Fibroblast of skin of back (primary cell): ENCODE measurements at places on chromosomes 13 and 19.

DNA sequence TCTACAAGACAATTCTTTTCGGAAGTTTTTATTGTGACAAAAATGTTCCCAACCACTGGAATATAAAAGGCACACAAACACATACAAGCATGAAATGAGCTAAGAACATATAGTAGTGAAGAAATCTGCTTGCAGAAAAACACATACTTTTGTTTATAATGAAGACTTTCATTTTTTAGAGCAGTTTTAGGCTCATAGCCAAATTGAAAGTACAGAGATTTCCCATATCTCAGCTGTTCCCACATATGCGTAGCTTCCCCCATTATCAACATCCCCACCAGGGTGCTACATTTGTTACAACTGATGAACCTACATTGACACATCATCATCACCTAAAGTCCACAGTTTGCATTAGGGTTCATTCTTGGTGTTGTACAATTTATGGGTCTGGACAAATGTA, 249.4 kb downstream of the KCTD12 start:
- no peak for DNase-seq

DNA sequence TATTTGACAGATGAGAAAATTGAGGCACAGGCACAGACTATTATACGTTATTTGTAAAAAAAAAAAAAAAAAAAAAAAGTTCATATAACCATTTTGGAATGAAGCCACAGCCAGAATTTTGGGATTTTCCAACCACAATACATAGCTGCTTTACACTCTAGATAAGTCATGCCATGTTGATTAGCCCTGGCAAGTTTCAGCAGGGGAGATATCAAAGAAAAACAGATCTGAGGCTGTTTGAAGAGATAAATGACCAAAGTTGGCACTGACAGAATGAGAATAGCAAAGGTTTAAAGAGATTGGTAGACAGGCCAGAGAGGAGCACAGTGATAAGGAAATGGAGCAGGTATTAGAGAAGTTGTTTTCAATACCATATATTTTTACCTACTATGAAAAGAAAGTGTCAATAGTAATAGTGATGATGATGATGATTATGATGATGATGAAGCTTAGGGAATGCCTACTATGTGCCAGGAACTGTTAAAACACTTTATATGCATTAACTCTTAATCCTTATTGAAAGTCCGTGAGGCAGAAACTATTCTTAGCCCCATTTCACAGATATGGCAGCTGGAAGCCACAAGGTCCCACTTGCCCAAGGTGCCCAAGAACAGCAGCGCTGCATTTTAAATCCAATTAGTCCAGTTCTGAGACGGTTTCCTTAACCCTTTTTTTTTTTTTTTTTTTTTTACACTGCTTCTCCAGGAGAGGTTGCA, 105.5 kb downstream of the MBNL2 start:
- DNase-seq = peak; percentile 20

DNA sequence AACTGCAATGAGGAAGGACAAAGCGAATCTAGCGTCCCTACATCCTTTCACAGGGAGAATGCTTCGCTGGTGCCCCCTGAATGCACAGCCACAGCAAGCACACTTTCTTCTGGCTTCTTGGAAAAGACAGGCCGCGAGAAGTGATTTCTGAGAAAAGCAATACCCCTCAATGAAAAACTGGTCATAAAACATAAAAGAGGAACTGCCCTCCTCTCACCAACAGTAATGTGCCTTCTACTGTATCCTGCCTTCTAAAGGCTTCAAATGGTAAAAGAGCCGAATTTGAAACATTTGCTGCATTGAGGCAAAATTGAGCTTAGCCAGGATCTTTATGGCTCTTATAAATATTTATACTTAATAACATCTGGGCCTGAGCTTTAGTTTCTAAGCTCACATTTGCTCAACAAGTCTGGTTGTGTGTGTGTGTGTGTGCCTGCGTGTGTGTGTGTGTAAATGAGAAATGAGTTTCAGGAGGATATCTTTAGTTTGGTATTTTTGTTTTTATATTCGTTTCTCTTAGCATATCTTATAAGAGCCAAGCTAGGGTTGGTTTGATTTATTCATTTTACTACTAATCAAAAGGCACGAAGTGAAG, 246.1 kb upstream of the MAB21L1 start:
- DNase-seq = no peak

DNA sequence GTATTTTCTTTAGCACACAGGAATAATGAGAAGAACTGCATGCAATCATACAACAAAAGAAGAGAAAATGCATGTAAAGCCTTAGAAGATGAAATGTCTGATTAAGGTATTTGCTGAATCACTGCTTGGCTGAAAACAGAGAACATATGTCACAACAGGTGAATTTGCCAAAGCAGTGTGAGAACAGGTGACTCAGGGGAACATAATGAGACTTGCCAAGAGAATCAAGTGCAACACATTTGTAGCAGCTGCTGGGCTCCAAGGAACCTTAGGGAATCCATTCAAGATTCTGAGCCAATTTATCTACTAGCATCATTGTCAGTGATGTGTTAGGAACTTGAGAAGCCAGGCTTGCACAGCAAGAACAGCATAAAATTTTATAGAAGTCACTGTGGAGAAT, 273.1 kb downstream of the PCDH20 start:
- DNase-seq = no peak

GRCh38 chr19:5001615-5002014, 32.7 kb downstream of the KDM4B start:
- peak; percentile 76 for DNase-seq

GRCh38 chr13:39365879-39366278, 237.1 kb downstream of the LHFPL6 start:
- no peak for DNase-seq

GRCh38 chr13:114097212-114097892, 35.1 kb downstream of the RASA3 start:
- no peak for DNase-seq

- peak; percentile 79 for DNase-seq
Measured at GRCh38 chr13:36193151-36193855, 21.1 kb downstream of the SOHLH2 start.

GRCh38 chr19:40642757-40643305, 41.7 kb downstream of the LTBP4 start:
- no peak for DNase-seq

DNA sequence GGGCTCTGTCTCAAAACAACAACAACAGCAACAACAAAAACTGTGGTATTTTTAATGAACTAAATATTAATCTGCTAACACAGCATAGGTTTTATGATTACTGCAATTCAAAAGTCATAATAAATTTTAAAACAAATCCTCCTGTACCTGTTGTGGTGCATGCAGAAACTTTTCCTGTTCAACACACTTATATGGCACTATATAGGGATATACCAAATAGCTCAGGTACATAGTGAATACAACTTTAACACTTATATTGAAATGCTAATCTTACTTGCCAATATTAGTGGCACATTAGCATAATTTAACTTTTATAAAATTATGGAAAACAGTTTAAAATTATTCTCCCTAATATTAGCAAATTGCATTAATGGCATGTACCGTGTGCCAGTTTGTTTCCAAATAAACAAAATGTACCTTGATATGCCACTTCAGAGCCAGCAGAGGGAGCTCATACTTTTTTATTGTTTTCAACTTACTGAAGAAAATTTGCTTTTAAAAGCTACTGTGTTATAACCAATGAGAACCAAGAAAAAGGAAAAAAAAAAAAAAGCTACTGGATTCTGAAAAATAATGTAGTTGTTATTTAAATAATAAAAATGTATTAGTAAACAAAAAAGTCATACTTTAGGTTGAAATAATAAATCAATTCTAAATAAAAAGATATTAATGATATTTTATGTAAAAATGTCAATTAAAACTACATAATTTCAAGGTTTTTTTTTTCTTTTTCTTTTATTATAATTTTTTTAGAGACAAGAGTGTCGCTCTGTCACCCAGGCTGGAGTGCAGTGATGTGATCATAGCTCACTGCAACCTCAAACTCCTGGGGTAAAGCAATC, 18.0 kb upstream of the RBM26 start:
- DNase-seq = peak; percentile 49

- no peak for DNase-seq
Measured at GRCh38 chr19:51802775-51803174, 7.8 kb downstream of the FPR3 start.

- DNase-seq = no peak
Measured at GRCh38 chr13:22506096-22506691, 674.6 kb upstream of the SGCG start.

DNA sequence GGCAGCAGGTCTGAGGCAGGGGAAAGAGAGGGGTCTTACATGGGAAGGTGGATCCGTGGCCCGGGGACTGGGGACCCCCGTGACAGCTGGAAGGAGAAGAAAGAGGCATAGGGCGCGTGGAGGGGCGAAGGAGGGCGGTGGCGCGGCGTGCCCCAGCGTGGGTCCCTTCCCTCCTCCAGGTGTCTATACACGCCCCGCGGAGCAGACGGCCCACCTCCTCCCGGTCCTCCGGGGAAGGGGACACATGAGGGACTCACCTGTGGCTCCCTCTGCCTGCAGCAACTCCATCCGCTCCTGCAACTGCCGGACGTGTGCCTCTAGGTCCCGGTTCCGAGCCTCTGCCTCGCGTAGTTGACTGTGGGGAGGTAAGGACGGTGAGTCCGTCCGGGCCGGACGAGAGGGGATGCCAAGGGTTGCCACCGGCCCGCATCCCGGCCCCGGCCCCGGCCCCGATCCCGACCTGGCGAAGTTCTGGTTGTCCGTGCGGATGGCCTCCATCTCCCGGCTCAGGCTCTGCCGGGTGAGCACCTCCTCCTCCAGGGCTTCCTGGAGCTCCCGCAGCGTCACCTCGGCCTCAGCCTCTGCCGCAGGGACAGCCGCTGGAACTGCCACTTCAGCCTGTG, 2.4 kb upstream of the SIX5 start:
- DNase-seq = no peak

DNA sequence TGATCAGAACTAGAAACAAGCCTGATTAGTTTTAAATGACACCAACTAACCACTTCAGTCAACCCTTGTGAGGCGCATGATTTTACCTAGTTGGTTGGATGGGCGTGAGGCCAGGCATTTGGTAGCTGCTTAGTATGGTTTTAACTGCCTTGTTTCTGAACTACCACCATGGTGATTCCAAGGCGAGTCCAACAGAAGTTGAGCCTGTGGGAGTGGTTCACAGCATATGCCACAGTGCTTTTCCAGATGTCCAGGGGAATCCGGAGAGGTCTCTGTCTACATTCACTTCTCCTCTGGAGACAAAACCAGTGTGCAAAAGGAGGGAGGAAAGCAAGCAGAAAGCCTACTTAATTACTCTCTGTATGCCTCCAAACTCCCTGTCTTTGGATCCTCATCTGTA, 524.1 kb downstream of the GPC6 start:
- DNase-seq = no peak

DNA sequence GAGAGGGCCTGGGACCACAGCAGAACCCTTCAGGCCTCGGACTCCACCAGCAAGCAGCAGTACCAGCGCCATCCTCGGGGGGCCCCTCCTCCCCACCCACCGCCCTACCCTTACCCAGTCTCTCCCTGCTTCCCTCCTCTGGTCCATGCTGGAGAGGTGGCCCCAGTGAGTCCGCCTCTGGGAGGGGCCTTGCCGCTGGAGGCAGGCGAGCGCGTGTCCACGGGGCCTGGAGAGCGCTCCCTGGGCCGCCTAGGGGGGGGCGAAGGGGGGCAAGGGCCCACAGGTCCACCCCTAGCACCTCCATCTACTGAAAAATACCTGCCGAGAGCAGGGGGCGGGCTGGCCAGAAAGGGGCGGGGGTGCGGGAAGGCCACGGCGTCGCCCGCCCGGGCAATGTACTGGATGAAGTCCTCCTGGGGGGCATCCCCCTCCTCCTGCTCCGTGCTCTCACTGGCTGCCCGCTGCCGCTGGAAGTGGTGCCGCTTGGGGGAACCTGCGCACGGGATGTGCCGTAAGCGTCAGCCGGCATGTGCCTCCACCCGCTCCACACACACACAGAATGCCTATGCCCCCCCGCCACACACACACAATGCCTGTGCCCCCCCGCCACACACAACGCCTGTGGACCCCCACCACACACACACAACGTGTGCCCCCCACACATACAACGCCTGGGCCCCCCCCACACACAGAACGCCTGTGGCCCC, 6.9 kb downstream of the CBARP start:
- no peak for DNase-seq

DNA sequence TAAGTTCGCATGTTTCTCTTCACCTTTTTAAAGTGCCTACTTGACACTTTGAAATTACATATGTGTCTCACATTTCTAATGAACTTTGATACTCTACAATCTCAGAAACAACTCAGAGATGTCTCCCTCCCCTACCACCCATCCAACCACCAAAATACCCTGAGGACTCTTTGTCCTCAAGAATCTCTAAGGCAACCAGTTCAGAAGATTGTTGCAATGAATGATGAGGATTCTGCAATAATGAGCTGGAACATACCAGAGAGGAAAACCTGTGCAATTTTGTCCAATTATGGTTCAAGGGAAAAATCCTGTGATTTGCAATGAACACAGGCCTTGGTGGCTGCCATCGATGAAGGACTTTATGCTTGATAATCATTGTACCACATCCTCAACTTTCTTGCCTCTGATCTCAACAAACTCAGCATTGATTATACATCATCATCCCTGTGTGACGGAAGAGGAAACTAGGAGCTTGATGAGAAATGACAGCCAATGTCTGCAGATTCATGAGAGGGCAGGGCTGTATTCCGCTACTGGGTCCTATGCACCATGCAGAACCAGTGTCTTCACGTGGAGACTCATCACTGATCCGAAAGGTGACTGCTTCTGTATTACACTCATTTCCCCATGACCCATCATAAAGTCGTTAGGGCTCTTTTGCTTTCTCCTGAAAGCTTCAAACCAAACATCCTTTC, 1.1 kb downstream of the FPR1 start:
- no peak for DNase-seq

DNA sequence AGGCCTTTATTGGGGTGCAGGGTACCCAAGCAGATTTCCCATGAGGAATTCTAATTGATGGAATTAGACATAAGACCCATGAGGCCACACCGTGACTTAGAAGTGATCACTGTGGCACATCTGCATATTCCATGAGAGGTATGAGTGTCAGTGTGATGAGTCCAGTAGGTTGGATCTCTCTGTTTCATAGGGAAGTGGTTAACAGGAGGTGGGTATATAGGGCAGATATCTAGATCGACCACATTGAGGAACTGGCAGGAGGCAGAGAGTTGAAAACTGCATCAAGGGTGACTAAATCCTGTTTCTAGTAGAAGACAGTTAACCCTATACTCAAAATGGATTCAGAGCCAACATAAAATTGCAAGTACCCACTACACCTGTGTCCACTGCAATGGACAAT, 68.6 kb upstream of the MIR17HG start:
- no peak for DNase-seq

- no peak for DNase-seq
Measured at GRCh38 chr13:26695891-26696311, 64.7 kb downstream of the GPR12 start.

DNA sequence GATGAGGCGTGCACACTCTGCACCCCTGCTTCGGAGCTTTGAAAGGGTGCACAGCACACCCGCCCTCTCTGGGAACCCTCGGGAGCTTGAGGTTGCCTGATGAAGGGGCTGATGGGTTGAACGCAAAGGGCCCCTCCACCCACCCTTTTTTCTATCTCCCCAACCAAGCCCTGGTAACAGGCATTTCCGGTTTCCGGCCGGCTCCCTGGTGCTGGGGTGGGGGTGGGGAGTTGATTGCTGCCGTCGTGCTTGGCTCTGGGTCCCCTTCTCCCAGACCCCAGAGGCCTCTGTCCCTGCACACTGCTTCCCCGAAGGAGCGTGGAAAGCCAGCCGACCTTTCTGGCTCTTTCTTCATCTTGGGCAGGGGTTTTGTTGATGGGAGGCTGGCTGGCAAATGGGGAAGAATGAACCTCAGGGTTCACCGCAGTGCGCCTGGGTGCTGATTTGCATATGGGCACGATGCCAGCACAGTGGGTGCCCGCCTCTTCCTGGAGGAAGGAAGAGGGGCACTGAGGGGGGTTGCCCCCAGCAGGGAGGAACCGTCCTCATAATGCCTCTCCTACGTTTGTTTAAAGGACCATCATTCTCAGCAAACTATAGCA, 29.1 kb downstream of the VAV1 start:
- peak; percentile 27 for DNase-seq

- no peak for DNase-seq
Measured at GRCh38 chr13:24251525-24251924, 57.9 kb upstream of the C1QTNF9 start.
